ENCODE measurements at places on chromosomes 4 and X.

- DNase-seq, result no peak
Measured at GRCh38 chrX:106802388-106803275, at the start of gene TBC1D8B. Gene TBC1D8B (plus strand): TSS chrX:106802673. CDS start chrX:106802854, 181 bp downstream.

- no peak for DNase-seq
Measured at GRCh38 chr4:101022151-101023024, 324.9 kb downstream of the PPP3CA start.

GRCh38 chr4:16217300-16218051 lies 8.8 kb downstream of the TAPT1 start:
- DNase-seq, result no peak

DNA sequence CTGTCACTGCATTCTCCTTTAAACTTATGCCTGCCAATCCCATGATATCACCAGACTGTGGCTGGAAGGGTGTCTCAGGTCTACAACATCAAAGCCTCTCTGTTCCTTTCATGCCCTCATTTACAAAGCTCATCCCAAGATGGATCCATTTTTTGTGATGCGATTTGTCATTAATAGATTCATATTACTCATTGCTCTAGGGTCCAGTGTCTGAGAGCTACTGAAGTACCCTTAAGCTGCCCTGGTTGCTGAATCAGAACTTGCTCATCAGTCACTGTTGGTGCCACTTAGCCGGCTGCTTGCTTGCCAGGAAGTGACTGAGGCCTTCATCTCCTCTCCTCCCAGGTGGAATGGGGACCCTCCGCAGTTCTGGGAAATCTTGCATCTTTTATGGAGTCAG lies 395.5 kb upstream of the BOD1L1 start:
- no peak for DNase-seq

GRCh38 chrX:5431823-5432222 lies 796.8 kb downstream of the NLGN4X start:
- no peak for DNase-seq

- no peak for DNase-seq
Measured at GRCh38 chrX:19343085-19343534, 617 bp upstream of the PDHA1 start.

DNA sequence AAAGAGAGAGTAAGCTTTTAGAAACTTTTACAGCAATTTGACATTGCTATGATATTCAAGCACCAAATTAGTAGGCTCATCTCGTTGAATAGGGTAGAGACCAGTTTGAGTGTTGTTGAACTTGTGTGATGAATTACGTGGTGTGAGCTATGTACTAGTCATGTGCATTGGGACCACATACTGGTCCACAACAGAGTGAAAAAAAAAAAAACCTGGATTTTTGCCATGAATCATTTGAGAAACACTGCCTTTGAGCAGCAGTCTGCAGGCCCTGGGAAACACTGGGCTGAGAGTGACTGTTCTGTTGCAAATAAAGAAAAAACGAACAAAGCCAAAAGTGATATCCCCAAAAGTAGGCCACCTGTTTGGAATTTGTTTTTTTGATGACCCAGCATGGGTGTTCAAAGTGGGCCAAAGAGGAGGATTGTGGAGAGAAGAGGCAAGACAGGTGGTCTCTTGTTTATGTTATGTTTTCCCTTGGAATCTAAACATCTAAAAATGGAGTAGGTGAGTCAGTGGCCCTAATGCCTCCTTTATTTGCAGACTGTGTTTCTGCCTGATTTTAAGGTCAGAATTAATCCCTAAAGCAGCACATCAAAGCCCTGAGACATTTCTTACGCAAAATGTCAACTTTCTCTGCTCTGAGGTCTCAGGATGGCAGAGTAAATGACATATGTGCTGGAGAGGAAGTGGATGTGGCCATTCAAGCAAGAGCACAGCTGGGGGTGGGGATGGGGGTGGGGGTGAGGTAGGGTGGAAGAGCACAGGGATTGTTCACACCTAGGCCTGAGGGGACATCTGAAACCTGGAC lies 33.5 kb downstream of the TAF7L start:
- no peak for DNase-seq

- DNase-seq, result no peak
Measured at GRCh38 chr4:118772081-118772766, 63.7 kb downstream of the SEC24D start.

DNA sequence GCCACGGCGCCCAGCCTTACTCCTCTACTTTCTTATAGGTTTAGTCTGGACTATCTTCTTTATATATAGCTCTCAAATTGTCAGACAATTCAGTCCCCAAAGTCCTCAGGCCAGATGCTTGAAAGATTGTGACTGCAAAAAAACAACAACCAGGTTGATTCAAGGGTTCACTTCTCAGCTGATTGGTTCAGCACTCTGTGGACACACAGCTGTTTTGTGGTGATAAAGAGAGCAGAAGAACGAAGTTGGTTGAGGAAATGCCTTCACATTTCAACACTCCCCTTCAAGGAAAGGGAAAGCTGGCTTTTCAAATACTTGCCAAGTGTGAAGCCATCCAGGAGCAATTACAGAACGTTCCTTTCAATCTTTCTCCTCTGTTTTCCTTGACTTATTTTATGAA lies 166.8 kb downstream of the SHROOM3 start:
- DNase-seq, result no peak

DNA sequence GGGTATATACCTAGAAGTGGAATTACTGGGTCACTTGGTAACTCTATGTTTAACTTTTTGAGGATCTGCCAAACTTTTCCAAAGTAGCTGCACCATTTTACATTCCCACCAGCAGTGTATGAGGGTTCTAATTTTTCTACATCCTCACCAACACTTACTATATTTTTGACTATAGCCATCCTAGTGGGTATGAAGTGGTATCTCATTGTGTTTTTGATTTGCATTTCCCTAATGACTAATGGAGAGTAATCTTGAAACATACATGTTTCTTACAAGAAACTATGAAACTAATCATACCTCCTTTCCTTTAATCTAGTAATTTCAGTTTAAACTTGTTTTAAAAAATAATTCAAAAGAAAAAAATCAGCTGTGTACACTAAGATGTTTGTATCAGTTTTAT lies 17.9 kb downstream of the BCLAF3 start:
- no peak for DNase-seq

- no peak for DNase-seq
Measured at GRCh38 chr4:1225272-1226143, 23.4 kb downstream of the CTBP1 start.

- no peak for DNase-seq
Measured at GRCh38 chrX:15143825-15144121, 126.1 kb downstream of the ASB9 start.

DNA sequence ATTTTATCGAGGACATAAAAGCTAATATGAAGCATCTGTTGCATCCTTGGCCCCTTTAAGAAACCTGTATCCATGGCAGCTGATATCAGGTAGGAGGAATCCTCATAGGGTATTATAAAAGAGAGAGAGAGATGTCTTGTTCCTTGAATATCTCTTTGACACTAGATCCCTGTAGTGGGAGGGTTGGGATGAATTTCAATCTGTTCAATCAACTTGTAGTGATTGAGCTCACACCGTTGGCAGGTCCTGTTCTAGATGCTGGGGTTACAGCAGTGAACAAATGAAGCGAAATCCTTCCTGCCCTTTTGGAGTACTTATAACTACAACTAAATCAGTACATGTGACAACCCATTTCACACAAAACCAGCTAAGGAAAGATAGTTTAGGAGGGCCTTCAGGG lies 35.3 kb upstream of the GATB start:
- no peak for DNase-seq

GRCh38 chr4:93908778-93909177 lies 80.2 kb downstream of the ATOH1 start:
- no peak for DNase-seq

DNA sequence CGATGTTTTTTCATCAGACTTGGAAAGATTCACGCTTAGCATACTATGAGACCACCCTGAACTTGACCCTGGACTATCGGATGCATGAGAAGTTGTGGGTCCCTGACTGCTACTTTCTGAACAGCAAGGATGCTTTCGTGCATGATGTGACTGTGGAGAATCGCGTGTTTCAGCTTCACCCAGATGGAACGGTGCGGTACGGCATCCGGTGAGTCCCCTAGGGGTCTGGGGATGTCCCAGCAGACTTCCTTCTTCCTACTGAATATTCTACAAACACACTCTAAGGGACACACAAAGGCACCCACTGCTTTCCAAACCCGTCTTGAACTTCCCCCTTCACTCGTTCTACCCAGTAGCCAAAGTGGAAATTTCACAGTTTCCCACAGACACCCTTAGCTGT lies 9.3 kb downstream of the GABRQ start:
- DNase-seq, result no peak

DNA sequence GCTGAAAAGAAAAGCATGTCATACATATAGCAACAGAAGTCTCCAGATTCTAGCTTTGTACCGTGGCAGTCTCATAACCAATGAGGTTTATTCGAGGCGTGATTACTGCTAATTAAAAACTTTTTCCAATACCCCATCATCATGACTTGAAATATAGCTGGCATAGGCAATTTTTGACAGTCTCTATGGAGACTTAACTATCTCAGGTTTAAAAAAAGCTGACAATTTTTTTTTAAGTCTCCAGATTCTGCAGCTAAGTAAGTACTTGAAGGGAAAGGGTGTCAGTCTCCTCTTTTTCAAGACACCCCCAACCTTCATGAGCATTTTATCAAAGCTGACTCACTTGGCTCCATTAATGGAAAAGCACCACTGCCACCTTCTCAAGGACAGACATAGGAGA lies 126.3 kb upstream of the RXFP1 start:
- no peak for DNase-seq

GRCh38 chr4:152806501-152807125 lies 26.9 kb downstream of the ARFIP1 start:
- DNase-seq, result no peak

GRCh38 chrX:123263270-123263669 lies 79.2 kb downstream of the GRIA3 start:
- DNase-seq, result no peak

DNA sequence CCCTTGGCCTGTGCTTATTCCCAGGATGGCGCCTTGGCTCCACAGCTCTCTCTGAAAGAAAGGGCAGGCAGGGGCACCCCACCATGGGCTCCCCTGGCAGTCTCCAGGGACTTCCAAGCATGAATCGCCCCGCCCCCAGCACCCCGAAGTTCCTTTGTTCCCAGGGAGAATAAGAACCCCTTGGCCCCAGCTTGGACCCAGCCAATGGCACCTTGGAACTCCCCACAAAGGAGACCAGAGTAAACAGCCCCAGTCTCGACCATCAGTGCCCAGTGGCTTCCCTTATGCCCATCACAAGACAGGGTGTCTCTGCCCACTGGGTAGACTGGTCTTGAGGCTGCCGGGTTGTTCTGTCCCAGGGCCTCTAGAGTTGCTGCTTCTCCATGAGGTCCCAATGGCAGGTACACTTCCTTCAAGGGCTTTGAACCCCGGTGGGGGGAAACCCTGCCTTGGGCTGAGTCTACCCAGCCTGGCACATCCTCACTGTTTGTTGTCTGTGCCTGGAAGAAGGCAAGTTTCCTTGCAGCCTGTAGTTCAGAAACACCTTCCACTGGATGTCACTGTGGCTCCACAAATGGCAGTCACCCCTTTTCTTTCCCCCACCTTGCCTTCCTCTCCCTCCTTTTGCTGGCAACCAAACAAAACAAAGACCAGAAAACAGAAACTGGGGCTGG lies 30.8 kb downstream of the NBDY start:
- no peak for DNase-seq
